Karpas-422 (cell line): ENCODE measurements at places on chromosomes 3 and 15. TPM values are rescaled to one million over a fixed set of nuclear protein-coding genes. Genes with fewer than 3 reads are reported as not detected.

The CD200R1 gene
- not detected in 2 replicates for total RNA-seq

The ZNF80 gene
- total RNA-seq: not detected in 2 replicates

The TMEM108 gene
- total RNA-seq: not detected in 2 replicates

The DHFR2 gene
- total RNA-seq: 5.6 and 7.9 TPM in 2 replicates

GRCh38 chr3:59425371-59425770 is 375.5 kb upstream of the CFAP20DC start:
- H3K4me1 ChIP-seq: no peaks in the 10 kb centered on the region
- no peak overlapping the region for H3K27ac ChIP-seq
- H3K36me3 ChIP-seq: no peaks in the 10 kb centered on the region
- no peak overlapping the region for H3K4me3 ChIP-seq
